NCI-H187 treated with DMSO at 0.1 percent for 48 hours (cell line): ENCODE measurements at places on chromosomes 7 and 10.

- DNase-seq: no peak
These were observed 158.8 kb upstream of the SEMA3E start for GRCh38 chr7:83807774-83808173.

- DNase-seq: no peak
These were observed 338.7 kb downstream of the DNAJB6 start for GRCh38 chr7:157675427-157675927.

GRCh38 chr7:101114492-101114891, 12.4 kb upstream of the SERPINE1 start:
- no peak for DNase-seq

GRCh38 chr10:131898061-131898460, 2.7 kb upstream of the PPP2R2D start:
- DNase-seq: no peak

GRCh38 chr7:137890449-137890921, 43.7 kb upstream of the DGKI start:
- DNase-seq: no peak

DNA sequence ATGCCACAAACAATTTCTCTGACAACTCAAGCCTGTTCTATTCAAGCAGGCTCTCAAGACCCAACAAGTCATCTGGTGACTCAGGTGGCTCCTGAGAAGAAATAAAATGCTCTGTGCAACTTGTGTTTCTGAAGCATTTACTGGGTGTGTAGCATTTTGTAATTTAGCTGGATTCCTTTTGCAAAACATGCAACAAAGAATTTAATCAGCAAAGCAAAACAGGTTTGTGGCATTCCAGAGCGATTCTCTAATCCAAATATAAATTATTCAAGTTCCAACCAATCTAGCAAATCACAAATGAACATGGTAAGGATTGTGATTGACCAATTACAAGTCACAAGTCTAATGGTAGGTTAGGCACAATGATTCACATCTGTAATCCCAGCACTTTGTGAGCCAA, 39.8 kb upstream of the C10orf67 start:
- no peak for DNase-seq

DNA sequence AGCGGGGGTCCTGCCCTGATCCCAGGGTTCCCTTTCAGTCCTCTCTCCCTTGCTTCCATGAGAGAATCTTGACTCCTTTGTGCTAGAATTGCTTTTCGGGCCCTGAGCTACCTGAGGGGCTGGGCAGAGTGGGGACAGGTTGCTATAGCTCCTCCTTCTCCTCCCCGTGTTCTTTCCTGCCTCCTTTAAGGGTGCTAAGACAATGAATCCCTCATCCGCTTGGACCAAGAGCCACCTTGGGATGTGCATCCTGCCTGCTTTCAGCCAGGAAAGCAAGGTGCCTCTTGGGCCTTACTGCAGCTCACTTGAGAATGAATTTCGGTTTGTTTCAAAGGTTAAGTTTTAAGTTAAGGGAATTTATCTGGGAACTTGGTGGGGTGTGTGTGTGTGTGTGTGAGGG, 53.6 kb downstream of the ADRA2A start:
- no peak for DNase-seq

DNA sequence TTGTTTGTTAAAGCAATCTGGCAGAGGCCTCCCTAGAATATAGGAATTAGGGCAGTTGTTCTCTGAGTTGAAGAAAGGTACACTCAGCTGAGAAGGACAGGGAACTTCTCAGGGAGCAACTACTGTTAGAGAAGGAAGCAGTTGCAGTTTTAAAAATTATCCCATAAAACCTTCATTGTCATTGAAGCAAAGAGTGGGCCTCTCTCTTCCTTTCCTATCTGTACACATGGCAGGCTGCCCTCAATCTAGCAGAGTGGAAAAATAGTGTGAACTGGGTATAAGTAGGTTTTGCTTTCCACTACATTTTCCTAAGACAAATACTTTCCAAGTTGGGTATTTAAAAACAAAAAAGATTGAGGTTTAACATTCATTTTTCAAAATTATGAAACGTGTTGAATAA, 236.7 kb upstream of the KLF14 start:
- no peak for DNase-seq

DNA sequence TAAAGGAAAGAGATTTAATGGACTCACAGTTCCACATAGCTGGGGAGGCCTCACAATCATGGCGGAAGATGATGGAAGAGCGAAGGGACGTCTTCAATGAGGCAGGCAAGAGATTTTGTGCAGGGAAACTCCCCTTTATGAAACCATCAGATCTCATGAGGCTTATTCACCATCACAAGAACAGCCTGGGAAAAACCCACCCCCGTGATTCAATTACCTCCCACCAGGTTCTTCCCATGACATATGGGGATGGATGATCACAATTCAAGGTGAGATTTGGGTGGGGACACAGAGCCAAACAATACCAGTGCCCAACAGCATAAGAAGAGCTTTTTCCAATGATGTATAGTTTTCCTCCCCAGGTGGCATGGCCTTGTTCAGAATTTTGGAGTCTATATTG, 11.2 kb upstream of the C7orf33 start:
- DNase-seq: no peak

- DNase-seq: no peak
These were observed 30.8 kb downstream of the GATA3 start for GRCh38 chr10:8085251-8085650.
